ENCODE measurements at places on chromosomes 6 and 20.

DNA sequence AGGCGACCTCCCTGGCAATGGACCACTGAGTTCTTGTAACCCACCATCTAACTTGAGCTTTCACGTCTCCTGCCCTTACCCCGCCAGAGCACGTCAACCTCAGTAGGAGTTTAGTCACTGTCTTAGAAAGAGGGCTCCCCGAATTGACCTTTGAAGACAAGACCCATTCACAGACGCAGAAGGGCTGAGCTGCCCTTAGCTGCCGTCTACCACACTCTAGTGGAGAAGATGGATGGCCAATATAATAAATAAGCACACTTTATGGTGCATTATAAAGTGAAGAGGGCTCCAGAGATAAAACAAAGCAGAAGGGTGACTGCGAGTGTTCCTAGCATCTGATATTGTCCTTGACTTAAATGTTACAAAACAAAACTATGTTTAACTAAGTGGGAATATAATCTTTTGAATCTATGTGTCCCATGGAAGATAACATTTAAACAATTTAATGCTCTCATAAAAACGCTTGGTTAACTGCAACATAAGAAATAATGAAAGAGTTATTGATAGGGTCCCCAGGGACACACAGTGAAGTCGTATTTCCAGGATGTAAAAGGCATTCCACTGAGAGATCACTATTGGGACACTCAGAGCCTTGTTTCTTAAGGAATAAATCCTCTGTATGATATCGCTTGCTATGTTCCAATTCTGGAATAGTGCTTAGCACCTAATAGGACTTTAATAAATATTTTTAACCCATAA lies 261.1 kb downstream of the THBS2 start:
- DNase-seq: no peak

DNA sequence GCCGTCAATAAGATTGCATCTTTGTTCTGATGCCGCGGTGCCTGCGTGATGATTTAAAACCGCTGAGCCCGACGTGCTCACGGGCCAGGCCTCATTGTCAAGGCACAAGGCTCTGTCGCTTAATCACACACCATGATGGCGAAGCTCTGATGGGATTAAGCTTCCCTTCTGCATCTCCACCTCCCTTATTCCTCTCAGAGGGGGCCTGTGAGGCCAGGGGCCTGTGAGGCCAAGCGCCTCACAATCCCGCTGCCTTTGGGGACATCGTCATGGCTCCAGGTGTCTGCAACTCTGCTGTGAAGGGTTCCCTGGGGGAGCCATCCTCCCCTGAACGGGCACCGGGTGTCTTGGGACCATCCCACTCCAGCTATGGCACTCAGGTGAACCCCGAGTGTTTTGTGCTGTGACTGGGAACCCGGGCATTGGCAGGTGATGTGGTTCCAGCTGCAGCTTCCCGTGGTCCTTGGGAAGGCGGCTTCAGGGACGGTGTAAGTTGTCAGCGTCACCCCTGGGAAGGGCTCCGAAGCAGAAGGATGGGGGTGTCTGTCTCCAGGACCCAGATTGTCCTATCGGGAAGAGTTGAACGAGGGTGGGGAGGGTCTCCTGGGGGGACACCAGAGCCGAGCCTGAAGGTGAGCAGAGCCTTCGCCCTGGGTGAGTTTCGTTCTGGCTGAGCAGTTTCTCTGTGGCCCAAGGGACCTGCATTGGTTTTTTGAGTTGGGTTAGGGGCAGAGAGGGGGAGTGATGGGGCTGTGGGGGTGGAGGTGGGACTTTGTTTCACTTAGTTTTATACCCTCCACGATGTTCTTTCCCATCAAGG lies 18.0 kb upstream of the BHLHE23 start:
- no peak for DNase-seq

- no peak for DNase-seq
Observed at GRCh38 chr6:47690214-47690613, 8.2 kb upstream of the ADGRF4 start.

- no peak for DNase-seq
Observed at GRCh38 chr20:41854765-41855164, 236.6 kb upstream of the CHD6 start.

DNA sequence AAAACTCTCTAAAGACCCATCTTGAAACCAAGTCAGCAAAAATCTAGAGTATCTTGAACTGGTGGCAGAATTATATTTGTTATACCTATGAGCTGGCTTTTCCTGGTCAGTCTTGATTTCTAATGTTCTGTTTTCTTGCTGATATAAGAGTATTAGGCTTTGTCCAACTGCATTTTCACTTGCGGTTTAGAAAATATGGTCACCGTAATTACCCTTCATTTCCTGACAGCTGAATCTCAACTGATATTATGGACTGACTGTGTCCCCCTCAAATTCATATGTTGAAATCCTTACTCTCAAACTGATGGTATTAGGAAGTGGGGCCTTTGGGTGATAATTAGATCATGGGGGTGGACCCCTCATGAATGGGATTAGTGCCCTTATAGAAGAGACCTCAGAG lies 72.1 kb downstream of the TXLNB start:
- no peak for DNase-seq

- DNase-seq: no peak
Observed at GRCh38 chr20:33133373-33133941, 34.5 kb upstream of the BPIFA2 start.

DNA sequence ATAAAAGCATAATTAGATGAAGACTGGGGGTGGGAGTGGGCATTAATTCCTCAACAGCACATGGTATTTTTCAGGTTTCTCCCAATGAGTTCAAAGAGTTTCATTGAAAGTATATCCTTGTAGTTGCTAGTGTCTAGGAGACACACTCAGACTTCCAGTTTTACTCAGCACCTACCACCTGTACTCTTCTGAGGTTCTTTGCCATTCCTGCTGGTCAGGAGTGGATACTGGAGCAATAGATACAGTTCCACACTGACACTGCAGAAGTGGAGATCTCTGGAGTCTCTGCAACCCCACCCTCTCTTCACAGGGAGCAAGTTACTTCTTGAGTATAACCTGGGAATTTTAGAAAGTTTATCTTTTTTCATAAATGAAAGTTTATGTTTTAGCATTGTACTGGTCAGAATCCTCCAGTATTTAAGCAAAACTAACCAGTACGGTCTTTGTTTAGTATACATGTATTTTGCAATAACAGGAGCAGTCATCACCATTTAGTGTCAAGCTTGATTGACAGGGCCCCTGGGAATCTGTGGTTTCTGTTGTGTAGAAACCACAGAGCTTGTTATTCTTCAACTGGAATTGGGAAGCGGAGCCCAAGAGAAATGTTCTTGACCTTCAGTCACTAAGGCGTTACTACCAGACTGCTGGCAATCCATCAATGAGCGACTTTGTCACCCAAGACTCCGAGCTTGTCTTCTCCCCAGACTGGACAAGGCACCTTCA lies 148.1 kb downstream of the ZDHHC14 start:
- DNase-seq: no peak

- no peak for DNase-seq
Observed at GRCh38 chr6:79440598-79440997, 96.6 kb downstream of the LCA5 start.

GRCh38 chr20:63846128-63846771 lies 15.0 kb upstream of the ABHD16B start:
- DNase-seq: no peak

- no peak for DNase-seq
Observed at GRCh38 chr6:9266741-9267140, 831.4 kb upstream of the SLC35B3 start.

DNA sequence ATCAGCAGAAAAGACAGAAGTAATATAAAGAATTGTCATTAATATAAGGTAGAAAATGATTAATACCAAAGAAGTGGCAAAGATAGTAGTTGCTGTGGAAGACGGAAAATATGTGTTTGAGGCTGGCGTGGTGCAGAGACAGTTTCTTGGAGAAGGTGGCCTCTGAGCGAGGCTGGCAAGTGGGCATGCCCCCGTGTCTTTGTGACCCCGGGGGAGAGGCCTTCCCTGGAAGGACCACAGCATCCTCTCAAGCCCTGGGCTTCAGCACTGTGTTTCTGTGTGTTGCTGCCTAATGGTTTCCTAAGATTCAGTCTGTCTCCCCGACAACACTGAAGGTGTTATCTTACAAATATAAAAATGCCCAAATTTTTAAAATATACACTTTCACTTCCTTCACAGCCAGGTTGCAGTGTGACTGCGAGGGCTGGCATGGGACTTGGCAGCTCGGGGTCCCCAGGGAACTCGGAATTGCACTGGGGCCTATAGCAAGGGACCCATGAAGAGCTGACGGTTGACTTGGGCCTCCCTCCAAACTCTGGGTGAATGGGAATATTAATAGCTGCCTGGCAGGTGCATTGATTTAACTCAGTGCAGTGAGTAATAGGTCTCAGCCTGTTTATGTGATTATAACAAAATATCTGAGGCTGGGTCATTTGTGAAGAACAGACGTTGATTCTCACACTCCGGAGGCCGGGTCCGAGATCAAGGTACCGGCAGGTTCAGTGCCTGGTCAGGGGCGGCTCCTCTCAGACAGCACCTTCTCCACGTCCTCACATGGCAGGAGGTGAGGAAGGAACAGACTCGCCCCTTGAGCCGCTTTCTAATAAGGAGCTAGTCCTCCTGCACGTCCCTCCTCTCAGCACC lies 47.4 kb upstream of the AFDN start:
- no peak for DNase-seq

- DNase-seq: no peak
Observed at GRCh38 chr6:41063884-41064285, 8.3 kb downstream of the OARD1 start.

- DNase-seq: no peak
Observed at GRCh38 chr20:41453010-41453950, 86.7 kb upstream of the EMILIN3 start.

DNA sequence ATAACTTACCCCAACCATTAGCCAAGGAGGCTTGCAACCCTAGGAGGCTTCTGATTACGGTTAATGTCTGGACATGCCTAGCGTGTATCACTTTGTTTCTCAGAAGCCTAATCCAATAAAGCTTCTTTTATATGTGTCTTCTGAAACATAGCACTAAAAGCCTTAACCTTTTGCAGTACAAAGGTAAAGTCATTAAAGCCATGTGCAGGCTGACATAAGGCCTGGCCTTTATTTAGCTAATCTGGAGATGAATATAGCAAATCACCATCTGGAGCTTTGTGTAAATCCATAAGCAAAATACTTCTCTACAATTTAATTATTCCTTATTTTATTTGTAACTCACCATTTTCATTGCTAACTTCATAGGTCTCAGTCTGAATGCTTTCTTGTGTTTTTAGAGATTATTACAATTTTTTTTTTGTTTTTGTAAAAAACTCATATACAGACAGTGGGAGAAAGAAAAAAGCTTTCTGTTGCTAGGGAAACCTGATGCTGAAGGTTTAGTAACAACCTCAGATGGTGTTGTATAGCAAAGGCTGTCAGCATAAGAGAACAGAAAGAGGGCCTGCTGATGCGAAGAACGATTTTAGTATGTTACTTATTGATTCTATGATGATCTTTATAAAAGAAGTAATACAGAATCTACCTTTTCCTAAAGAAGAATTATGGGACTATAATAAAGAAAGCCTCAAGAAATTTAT lies at the start of gene EYS:
TSS of gene EYS (minus strand) at position 101 of the 701 bp plus-strand sequence. CDS start 211,816 bp downstream, outside the sequence.
- DNase-seq: no peak

Data from lung microvascular endothelial cell (primary cell).